ENCODE measurements at places on chromosomes 7 and 10. TPM values are rescaled to one million over a fixed set of nuclear protein-coding genes. Genes with fewer than 3 reads are reported as not detected.

- no peak for DNase-seq
Observed at GRCh38 chr10:127908106-127908958, 1.4 kb downstream of the PTPRE start.

DNA sequence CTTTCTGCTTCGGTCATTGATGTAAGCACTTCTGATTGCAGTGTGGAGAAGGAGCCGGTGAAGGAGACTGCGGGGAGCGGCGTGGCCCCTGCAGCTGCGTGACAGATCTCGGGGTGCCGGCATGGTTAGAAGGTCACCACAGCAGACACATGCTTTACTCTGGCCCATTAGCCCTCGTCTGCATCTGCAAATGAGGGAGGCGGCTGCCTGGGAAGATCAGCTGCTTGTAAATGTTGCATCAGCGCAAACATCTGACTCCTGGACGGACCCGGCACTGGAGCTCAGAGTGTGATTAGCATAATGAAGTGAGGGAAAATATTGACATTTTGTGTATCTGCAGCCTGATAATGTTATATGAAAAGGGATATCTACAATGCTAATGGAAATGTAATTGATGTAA lies 30.5 kb upstream of the MNX1 start:
- DNase-seq, result no peak

Gene SRGN
- total RNA-seq, result 37.2 TPM

Gene PLPP4
- not detected for total RNA-seq

Gene EGR2
- total RNA-seq, result 0.52 TPM

Gene SLC13A1
- total RNA-seq, result not detected

DNA sequence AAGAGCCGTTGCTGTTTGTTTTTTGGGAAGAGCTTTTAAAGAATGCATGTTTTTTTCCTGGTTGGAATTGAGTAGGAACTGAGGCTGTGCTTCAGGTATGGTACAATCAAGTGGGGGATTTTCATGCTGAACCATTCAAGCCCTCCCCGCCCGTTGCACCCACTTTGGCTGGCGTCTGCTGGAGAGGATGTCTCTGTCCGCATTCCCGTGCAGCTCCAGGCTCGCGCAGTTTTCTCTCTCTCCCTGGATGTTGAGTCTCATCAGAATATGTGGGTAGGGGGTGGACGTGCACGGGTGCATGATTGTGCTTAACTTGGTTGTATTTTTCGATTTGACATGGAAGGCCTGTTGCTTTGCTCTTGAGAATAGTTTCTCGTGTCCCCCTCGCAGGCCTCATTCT lies 31.6 kb downstream of the PFKFB3 start:
- DNase-seq, result no peak

DNA sequence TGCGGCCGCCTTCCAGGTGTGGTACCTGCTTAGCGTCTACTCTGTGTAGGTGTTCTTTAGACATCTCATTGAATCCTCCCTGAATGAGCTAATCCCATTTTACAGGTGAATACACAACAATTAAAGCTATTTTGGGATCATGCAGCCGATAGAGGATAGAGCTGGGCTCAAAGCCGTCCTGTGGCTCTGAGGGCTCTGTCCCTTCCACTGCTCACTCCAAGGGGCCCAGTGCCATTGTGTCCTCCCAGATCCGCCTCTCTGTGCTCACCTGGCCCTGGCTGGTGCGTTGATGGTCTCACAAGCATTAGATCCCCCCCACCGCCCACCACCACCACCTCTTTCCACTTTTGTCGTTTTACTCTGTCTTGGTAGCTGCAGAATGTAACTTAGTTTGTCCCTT lies 13.1 kb downstream of the NPTX2 start:
- no peak for DNase-seq

Gene ENTPD1
- total RNA-seq, result 7.7 TPM

- no peak for DNase-seq
Observed at GRCh38 chr10:103280506-103280905, 3.6 kb downstream of the INA start.

All from left ventricle myocardium inferior (tissue), 1 donor.